GM13977 (cell line): ENCODE measurements at places on chromosomes 7 and 10.

GRCh38 chr7:84058311-84059076 lies 136.1 kb downstream of the SEMA3A start:
- peak; percentile 15 for DNase-seq

DNA sequence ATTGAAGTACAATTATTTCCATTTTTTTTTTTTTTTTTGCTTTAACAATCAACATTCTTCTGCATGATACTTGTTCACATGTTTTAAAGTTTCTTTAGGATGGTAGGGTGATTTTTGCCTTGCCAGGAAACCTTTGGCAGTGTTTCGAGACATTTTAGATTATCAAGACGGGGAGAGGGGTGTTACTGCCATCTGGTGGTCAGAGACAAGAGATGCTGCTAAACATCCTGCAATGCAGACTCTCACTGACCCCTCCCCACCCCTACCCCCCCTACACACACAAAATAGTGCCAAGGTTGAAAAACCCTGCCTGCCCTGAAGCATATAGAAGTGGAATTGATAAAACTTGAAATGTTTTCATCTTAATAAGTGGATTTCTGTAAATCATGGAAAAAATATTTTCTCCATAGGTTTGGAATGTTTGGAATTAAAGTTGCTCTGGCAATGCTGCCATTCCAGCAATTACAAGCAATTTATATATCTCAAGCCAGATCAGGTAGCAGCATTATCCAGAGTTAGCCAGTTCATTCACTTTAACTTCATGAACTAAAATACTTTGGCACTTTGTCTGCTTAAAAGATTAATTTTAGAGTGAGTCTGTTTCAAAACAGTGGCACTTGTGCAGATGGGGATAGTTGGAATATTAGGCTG lies 62.1 kb downstream of the SDHAF3 start:
- DNase-seq, result peak; percentile 70

- DNase-seq, result no peak
These were observed 30.5 kb upstream of the AUTS2 start for GRCh38 chr7:69567800-69568199.

GRCh38 chr7:76048668-76048988 lies 722 bp downstream of the MDH2 start:
- DNase-seq, result peak; percentile 67

GRCh38 chr7:111098011-111098925 lies 7.3 kb downstream of the LRRN3 start:
- no peak for DNase-seq

GRCh38 chr10:106043863-106044262 lies 1120.6 kb downstream of the SORCS1 start:
- DNase-seq, result no peak

- no peak for DNase-seq
These were observed at the start of gene HK1 for GRCh38 chr10:69278446-69278963. Gene HK1, plus strand, starts transcription at chr10:69278496.

DNA sequence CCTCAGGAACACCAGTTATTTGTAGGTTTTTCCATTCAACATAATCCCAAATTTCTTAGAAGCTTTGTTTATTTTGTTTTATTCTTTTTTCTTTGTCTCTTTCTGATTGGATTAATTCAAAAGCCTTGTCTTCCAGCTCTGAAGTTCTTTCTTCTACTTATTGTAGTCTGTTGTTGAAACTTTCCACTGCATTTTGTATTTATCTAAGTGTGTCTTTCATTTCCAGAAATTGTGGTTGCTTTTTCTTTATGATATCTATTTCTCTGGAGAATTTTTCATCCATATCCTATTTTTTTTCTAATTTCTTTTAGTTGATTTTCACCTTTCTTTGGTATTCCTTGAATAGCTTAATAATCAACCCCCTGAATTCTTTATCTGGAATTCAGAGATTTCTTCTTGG lies 58.5 kb downstream of the SLC18A2 start:
- no peak for DNase-seq

DNA sequence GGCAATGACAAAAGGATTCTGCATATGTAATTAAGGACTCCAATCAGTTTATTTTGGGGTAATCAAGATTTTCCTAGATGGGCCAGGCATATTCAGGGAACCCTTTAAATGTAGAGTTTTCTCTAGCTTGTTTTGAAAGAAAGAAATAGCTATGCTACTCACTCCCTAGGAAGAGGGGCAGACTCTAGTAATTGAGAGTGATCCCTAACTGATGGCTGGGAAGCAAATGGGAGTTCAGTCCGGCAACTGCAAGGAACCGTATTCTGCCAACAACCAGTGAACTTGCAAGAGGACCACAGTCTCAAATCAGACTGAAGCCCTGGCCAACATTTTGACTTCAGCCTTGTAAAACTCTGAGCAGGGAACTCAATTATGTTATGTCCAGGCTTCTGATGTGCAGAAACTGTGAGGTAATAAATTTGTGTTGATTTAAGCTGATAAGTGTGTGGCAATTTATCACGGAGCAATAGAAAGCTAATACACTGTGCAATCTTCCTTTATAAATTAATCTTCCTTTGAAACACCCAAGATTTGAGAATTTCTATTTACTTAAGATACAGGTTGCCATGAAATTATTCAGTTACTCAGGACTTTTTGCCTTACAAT lies 14.0 kb downstream of the AOAH start:
- DNase-seq, result no peak

DNA sequence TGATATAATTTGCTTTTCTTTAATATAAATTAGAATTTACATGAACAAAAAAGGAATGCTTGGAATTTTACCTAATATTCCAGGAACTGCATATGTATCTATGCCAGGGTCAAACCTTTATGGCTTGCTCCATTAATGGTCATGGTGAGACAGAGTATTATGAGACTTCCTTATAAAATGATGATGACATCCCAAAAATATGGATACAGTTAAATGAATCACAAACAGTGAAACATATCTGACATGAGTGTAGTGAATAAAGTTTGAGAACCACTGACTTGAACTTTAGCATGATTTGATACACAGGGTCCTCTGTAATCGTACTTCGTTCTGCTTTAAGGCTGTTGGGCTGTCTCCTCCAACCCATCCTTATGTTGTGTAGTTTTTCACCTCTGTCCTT lies 51.8 kb downstream of the MARCHF5 start:
- DNase-seq, result no peak

DNA sequence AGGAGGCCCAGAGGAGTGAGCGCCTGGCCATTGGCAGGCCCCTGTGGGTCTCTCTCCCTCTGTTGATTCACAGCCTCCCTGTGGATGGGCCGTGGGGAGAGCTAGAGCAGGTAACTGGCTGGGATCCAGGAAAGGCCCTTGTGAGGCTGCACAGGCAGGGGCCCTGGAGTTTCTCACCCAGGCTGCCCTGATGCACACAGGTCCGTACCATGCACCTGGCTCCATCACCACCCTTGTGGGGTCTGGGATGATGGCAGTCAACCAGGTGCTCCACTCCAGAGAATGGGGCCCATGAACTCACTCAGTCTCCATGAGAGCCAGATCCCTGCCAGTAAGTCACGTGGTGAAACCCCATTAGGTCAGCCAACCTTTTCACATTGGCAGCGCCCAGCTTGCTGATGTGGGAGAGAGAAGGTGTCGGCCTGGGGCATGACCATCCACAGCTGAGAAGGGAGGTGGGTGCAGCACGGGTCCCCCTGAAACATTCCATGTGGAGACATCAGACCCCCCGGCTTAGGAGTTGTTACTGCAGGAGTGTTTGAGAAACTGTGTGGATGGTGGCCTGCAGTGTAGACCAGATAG lies 320.8 kb downstream of the ADARB2 start:
- DNase-seq, result no peak

DNA sequence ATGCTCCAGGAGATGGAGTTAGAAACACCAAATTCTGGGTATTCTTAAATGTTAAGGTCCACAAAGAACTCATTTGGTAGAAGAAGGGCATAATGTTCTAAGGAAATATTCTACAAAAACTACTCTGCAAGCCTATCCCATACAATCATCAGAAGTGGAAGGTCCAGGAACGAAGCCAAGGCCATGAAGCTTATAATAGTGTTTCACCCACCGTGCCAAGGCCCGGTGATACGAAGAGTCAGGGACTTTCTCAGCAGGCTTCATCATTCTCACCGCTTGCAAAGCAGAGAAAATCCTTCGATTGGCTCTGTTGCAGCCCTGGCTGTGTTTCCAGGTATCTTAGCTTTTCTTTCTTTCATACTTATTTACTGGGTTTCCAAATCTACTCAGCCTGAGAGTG lies 351.9 kb upstream of the CELF2 start:
- DNase-seq, result no peak

GRCh38 chr7:103658055-103659005 lies 212.3 kb upstream of the SLC26A5 start:
- DNase-seq, result no peak

GRCh38 chr7:68573271-68574005 lies 1024.8 kb upstream of the AUTS2 start:
- no peak for DNase-seq

DNA sequence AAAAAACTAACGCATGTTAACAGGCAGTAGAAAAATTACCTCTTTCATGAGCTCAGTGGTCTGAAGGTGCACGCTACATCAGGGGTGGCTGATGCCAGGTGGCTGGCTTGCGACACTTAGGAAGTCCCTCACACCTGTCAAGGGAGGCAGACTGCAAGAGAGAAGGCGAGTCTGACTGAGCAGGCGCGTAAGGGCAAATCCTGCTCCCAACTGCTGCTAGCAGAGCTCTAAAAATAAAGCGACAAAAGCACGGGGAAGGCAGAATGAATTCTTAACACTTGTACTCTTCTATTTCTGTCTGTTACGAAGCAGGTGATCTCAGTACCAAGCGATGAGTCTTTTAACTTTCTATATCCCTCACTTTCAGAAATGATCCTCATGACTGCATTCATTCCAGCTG lies 33.1 kb downstream of the CACNA2D1 start:
- DNase-seq, result no peak

DNA sequence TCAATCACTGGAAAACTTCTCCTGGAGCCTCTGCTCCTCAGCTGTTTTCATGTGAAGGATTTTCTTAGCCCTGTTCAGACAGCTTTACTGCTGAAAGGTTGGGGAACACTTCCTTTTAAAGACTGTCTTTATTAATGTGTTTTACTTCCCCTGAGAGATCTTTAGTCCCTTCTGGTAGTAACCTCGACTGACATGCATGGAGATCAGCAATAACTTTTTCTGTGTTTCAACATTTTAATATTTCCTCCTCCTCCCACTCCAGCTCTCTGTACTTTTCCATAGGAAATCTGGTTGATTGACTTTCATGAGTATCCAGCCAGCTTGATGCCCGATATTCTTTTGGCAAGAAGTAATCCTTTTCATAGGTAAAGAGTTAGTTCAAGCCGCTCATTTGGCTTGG lies 62.7 kb upstream of the STRIP2 start:
- no peak for DNase-seq

DNA sequence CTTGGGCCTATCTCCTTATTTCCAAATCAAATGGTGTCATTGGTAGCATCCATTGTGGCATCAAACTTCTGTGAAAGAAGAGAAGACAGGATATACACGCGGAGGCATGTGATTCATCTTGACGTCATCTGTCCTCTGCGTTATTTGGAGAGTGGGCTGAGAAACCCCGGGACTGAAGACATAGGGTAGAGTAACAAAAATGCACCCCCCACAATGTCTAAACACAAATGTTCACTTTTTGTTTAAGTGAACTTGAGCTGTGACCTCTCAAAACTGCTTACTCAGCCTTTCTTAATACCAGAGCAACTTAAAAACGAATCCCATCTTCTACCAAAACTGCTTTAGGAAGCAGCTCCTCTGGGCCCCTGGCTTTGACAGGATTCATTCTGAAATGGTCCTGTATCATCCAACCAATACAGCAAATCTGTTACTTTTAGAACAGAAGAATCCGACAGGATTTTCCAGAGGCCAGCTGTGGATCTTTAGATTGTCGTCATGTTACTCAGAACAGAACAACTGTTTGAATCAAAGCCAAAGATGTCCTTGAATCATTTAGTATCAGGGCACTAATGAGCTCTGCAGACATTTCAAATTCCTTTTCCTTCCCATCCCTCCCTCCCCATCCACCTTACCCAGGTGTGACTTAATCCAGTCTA lies 438.1 kb downstream of the SUGCT start:
- DNase-seq, result no peak

- DNase-seq, result no peak
These were observed 66.4 kb downstream of the MET start for GRCh38 chr7:116738378-116738777.

DNA sequence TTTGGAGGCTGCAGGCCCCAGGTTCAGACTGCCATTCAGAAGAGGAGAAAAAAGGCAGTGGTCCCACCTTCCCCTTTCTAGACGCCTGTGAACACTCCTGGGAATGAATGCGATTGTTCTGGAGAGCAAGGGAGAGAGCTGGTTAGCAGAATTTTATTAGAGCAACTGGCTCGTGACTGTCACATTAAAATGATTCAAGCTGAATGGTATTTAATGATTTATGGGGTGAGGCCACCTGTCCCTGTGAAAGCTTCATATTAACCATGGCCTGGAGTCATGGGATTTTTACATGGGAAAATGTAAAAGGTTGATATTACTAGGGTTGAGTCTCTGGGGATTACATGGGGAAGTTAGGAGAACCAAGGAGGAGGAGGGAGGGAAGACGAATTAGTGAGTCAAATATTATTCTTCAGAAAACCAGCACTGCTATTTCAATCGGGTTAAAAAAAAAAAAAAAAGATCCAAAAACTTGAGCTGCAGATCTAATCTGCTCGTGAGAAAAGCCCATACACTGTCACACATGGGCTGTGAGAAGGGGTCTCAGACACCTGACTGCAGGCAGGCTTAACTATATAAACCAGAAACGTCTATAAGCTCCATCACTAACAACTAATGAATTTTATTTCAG lies 8.3 kb downstream of the CXCL12 start:
- DNase-seq, result no peak

DNA sequence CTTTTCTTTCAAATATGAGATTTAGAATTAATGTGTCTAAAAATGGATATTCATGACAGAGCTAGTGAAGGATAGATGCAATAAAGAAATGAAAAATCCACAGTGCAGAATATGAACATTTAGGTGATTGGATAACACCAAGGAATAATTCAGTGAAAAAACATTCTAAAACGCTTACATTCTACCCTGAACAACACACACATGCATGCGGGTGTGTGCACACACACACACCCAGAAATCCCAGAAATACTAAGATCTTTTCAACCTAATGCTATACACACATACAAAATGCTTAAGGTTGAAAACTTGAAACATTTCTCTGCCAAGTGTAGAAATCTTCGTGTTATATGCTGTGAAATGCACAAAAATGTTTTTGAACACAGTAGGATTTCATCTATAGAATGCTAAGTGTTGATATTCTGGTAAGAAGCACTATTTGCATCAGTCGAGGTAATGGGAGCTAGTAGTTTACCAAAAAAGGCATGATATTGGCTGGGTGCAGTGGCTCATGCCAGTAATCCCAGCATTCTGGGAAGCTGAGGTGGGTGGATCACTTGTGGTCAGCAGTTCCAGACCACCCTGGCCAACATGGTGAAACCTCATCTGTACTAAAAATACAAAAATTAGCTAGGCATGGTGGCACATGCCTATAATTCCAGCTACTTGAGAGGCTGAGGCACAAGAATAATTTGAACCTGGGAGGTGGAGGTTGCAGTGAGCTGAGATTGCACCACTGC lies 600.6 kb downstream of the PHTF2 start:
- DNase-seq, result no peak
